CD4-positive, alpha-beta T cell treated with Interleukin-21 for 1 hour (primary cell): ENCODE measurements at places on chromosomes 6 and 20.

GRCh38 chr20:20078041-20078440, 25.7 kb downstream of the CFAP61 start:
- no peak for DNase-seq

DNA sequence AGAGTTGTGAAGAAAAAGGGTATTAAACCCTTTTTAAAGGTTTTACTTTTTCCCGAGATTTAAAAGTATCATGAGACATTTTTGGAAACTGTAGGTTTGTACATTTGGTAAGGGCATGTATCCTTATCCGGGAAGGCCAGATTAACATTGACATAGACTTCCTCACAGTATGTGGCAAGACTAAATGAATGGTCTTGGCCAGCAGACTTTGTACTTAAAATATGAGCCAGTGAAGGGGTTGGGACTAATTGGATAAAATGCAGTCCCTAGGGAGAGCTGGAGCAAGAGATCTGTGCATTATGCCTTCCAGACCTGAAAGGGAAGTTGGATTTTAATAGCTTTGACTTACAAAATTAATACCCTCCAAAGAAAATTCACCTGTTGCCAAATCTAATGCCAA, 60.4 kb upstream of the CCN2 start:
- DNase-seq, result no peak

DNA sequence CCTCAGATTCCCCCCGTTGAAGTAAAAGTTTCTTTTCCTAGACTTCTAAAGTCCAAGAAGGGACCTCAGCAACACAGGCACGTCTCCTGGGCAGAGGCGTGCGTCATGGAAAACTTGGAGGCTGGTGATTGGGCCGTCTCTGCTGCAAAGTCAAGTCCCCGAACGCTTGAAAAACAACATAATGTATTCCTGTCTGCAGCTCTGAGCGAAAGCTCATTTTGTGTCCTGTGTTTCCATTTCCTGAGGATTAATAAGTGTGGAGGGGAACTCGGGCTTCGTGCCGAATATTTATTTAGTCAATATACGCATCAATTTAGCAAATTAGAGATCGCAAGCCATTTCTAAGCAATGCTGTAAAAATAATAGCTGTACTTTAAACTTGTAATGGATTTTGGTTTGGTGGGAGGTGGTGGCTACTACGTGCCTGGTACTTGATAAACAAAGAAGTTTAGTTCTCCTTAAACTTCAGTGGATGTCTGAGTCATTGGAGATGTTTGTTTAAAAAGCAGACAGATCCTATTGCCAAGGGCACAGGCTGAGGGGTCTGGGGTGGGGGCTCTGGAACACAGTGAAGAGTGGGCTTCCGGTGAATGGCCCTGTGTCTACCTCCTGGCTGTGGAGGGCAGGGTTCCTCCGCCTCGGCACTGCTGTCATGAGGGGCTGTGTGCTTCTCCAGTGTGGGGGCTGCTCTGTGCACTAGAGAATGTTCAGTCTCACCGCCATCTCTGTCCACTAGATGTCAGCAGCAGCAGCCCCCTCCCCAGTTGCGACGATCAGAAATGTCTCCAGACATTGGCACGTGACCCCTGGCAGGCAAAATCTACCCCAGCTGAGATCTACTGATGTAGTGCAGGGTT, 21.8 kb downstream of the PCK1 start:
- DNase-seq, result no peak

DNA sequence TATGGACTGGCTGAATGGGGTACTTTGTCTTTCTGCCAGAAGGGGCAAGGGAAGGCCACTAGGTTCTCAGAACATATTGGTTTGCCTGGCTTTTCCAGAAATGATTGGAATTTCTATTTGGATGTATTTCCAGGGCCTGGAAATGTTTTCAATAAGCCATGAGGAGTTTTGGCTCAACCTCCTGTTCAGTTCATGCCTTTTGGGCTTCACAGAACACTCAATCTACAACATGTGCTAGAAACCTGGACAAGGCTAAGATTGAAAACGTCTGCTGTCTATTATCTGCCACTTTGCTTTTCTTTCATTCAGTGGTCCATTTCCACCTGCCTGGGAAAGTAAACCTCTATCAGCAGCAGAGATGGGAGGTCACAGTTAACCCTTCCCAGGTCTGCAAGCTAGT, 793.4 kb downstream of the TENT5A start:
- DNase-seq, result no peak

DNA sequence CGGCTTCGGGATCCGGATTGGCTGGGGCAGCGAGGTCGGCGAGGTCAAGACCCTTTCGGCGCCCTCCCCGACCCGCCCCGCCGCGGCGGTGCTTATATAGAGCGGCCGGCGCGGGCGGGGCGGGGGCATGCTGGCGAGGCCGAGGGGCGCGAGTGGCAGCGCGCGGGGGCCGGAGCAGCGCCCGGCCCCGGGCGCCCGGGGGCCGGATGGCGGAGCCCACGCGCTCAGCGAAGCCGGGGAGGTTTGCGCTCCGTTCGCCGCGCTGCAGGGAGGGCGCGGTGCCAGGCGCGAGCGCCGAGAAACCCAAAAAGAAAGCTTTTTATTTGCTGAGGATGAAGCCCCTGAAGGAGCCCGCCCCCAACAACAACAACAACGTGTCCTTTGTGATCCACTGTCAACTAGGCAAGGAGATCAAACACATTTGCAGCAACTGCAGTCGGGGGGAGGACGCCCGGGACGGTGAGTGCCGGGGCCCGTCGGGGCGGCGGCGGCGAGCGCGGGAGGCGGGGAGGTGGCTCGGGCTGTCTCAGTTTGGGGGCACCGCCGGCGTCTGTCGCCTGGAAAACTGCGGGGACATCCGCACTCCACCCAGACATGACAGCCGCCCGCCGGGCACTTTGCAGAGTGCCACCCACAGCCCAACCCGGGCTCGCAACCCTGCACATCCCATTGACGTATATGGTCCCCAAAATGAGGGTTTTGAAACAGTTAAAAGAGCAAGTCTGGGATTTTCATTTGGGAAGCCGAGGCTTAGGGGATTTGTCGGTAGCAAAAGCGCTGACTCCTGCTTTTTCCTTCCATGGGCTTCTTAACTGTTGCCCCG, 297.3 kb downstream of the PHACTR1 start:
- no peak for DNase-seq

GRCh38 chr20:20224806-20225205, 143.1 kb upstream of the INSM1 start:
- no peak for DNase-seq

GRCh38 chr20:37972256-37973058, 60.8 kb downstream of the TTI1 start:
- no peak for DNase-seq

DNA sequence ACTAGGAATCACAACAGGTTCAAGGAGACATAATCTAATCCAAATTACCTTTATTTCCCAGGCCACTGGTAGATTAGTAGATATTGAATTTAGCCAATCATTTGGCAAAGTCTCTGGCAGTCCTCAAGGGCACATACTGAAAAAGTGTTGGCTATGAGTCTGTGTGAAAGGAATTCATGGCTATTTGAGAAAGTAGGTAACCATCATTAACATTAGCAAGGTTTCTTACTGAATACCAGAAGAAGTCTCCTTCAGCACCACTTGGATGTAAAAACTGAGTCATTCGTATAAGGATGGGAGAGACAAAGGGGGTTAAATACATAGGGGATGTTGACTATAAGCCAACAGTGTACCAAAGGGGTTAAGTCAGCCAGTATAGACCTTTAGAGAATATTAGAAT, 36.7 kb downstream of the AGPAT4 start:
- no peak for DNase-seq

GRCh38 chr6:167005350-167006159, 6.4 kb downstream of the CEP43 start:
- DNase-seq, result no peak

DNA sequence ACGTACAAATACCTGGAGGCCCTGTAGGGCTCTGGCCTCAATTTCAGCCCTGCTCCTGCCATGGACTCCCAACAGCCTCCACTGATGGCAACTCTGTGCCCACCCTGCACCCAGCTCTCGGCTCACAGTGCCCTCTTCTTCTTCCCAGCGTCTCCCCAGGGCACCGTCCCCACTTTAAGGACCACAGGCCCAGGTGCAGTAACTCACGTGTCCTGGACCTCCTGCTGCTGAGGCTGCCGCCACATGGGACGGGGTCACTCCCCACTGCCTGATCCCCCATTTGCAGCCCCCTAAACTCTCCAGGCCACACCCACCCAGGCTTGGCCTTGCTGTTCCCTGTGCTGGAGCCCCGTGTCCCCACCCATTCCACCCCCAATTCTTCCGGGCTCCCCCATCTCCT, 223.4 kb downstream of the PREX1 start:
- no peak for DNase-seq

DNA sequence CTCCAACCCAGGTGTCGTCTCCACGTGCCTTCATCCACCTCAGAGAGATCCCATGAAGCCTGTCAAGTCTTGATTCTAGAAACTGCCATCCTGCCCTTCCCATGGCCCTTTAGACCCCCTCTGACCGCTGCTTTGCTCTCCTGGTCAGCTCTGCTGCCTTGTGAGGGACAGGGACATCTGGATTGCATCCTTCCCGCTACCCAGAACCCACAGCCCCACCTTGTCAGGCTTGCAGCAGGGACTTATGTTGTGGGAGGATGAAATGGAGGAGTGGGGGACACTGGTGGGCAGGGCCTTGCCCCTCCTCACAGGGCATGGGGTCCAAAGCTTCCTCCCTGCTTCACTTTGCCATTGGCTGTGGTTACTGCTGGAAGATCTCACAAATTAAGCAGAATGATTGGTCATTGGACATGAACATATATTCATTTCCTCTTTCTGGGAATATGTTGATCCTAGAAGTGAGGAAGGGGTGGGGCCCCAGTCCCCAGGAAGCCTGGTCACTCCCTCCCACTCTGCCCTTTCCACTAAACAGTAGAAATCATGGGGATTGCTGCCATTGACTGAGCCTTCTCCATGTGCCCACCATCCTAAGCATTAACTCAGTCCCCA, 4.5 kb downstream of the GLP1R start:
- DNase-seq, result no peak

- no peak for DNase-seq
These were observed 2.1 kb downstream of the PRSS35 start for GRCh38 chr6:83514466-83514865.

GRCh38 chr6:70557998-70558397, 8.7 kb upstream of the SDHAF4 start:
- DNase-seq, result no peak

DNA sequence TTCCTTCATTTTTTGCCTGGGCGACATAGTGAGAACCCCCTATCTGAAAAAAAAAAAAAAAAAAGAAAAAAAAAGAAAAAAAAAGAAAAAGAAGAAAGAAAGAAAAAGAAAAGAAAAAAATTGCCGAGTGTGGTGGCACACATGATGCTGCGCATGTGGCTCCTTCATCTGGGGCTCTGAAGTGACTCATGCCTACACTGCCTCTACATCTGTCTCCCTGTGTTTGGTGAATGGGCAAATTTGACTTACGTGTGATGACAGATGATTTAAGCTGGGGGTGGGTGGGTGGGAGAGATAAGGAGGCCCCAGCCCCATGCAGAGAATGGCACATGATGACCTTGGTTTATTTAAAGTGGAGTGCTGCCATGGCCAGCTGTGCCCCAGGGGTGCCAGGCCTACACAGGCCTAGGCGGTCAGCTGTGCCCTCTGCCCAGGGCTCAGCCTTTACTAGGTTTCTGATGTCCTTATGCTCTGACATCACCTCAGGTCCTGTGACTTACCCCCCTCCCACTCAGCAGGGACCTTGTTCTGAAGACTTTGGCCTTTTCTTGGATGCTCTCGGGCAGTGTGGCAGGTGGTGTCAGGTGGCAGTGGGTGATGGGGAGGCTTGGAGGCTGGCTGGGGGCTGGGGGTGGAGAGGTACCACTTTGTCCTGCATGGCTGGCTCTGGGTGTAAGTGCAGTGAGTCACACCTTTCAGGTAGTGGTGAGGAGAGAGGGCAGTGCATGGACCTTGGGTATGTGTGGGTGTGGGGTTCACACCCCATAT, 41.1 kb downstream of the VEGFA start:
- DNase-seq, result no peak

DNA sequence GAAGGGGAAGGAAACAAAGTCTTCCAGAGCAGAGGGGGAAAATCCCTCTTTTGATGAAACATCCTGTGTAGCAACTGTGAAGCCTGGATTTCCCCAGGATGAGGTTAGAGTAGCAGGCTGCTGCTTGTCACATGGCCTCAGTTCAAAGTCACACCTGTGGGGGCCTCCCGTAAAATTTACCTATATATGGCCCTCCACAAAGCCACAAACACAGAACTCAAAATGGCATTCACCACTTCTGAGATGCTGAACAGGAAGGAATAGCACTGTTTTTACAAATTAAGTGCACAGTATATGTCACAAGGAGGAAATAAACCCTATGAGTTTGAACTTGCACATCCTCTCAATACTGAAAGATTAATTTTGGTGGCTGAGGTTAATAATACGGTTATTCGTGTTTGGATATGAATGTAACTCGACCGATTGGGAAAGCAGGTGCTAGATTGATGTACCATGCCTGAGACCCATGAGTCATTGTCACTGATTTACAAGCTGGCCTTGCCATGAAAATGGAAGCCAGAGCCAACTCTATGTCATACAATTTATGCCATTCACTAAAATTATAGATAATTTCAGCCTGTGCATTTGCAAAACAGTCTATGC, 70.6 kb downstream of the SGK1 start:
- peak; percentile 90 for DNase-seq

DNA sequence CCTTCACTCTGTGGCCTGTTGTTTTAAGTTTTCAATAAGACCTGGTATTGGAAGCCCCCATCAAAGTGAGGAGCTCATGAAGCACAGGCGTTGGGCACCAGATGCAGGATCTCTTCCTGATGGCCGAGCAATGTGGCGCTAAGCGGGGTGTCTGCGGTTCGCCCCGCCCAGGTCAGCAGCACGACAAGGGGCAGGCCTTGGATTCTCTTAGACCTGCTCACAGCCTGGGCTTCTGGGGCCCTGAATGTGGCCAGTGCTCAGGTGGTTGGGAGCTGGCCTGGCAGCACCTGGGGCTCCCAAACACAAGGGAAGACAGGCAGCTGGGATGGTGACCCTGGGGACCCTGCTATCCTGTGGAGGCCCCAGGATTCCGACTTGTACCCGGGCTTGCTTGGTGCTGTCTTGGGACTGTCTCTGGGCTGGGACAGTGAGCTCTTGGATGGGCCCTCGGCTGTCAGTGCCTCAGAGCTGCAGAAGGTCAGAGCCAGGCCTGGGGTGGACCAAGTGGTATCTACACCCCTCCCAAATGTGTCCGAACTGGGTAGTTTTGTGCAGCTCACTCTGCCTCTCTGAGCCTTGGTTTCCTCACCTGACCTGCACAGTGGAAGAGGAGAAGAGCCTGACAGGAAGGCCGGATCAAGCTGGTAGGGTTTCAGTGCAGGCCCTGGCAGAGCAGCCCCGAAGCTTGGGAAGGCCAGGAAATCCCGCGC, 69.1 kb downstream of the PHACTR3 start:
- no peak for DNase-seq

- no peak for DNase-seq
These were observed 111.3 kb downstream of the SIM1 start for GRCh38 chr6:100353276-100354015.

GRCh38 chr6:156183678-156184077, 593.5 kb upstream of the ARID1B start:
- DNase-seq, result no peak

- no peak for DNase-seq
These were observed 4.0 kb downstream of the DLL1 start for GRCh38 chr6:170286934-170287265.

DNA sequence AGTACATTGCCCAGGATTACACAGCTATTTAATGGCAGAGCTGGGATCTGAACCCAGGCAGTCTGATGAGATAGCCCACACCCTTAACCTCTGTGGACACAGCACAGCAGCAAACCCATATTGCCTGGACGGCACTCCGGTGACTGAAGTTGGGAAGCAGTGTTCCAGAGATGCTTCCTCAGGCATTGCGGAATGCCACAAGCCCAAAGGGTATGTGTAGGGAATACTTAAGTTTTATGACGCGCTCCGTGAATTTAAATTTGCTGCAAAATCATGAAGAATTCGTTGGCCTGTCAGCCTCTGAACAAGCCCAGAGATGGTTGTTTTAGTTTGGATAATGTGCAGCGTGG, 46.4 kb downstream of the PSMG4 start:
- DNase-seq, result no peak
